ENCODE measurements at places on chromosomes 11 and 22. TPM values are rescaled to one million over a fixed set of nuclear protein-coding genes. Genes with fewer than 3 reads are reported as not detected.

HTR3B gene
- 0.10 TPM for total RNA-seq

JAML gene
- total RNA-seq: 1.5 TPM

GRCh38 chr11:5564259-5565019, 16.1 kb upstream of the OR52H1 start:
- no peak overlapping the region for H3K27ac ChIP-seq
- H3K4me1 ChIP-seq: no peaks in the 10 kb centered on the region
- H3K4me3 ChIP-seq: no peak overlapping the region

DNA sequence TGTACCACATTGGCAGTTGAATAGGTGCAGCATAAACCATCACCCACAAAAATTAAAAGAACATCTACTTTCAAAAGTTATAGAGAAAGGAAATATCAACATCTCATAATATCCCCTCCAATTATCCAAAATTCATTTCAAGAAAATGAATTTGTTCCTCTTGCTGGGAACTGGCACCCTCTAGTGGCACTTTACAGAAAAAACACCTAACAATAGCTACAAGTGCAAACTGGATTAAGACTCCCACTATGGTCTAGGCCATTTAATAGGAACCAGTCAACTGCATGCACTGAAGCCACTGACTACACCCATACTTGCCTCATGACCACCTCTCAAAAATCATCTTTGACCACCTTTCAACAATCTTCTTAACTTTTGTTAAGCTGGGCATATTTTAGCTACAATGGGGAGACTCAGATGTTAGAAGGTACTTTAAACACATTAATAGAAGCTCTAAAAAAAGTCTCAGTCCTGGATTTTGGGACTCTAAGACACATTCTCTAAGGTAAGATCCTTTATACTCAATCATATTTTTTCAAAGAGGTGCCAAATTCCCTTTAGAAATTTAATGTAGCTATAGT, 17.3 kb downstream of the TRAF6 start:
- peaks cover 68% of the 10 kb centered on the region for H3K36me3 ChIP-seq
- no peak overlapping the region for H3K27ac ChIP-seq
- no peak for DNase-seq

GRCh38 chr11:2689651-2690575, 9.9 kb downstream of the KCNQ1OT1 start:
- DNase-seq: no peak
- peaks cover 8% of the 10 kb centered on the region for H3K36me3 ChIP-seq
- no peaks in the 10 kb centered on the region for H3K27me3 ChIP-seq
- H3K4me3 ChIP-seq: no peak overlapping the region
- H3K27ac ChIP-seq: no peak overlapping the region

- H3K36me3 ChIP-seq: peaks cover 87% of the 10 kb centered on the region
- H3K4me1 ChIP-seq: no peaks in the 10 kb centered on the region
- H3K27ac ChIP-seq: no peak overlapping the region
These were observed 23.3 kb downstream of the SAMM50 start for GRCh38 chr22:43978558-43978957.

TEX54 gene
- not detected for total RNA-seq

- H3K27ac ChIP-seq: no peak overlapping the region
- no peaks in the 10 kb centered on the region for H3K4me1 ChIP-seq
- H3K4me3 ChIP-seq: no peak overlapping the region
- no peak for DNase-seq
- H3K27me3 ChIP-seq: peaks cover 6% of the 10 kb centered on the region
These were observed 161.2 kb upstream of the PLET1 start for GRCh38 chr11:112421879-112422278.

GRCh38 chr11:64482588-64482987, 108.4 kb upstream of the SLC22A12 start:
- peaks cover 29% of the 10 kb centered on the region for H3K27me3 ChIP-seq
- DNase-seq: no peak
- H3K4me3 ChIP-seq: no peak overlapping the region
- no peaks in the 10 kb centered on the region for H3K4me1 ChIP-seq
- no peak overlapping the region for H3K27ac ChIP-seq
- H3K36me3 ChIP-seq: no peaks in the 10 kb centered on the region

CASTOR1 gene
- 2.4 TPM for total RNA-seq

TRIM51G gene
- not detected for total RNA-seq

MTCH2 gene
- 73.3 TPM for total RNA-seq

NPAS4 gene
- not detected for total RNA-seq

Data from activated B cell treated with CpG ODN at 0.5 μM for 24 hours (primary cell).